CD4-positive, CD25-positive, alpha-beta regulatory T cell (primary cell): ENCODE measurements at places on chromosomes 12 and 14. TPM values are rescaled to one million over a fixed set of nuclear protein-coding genes. Genes with fewer than 3 reads are reported as not detected.

GRCh38 chr12:79592865-79593264 lies 97.9 kb downstream of the PAWR start:
- DNase-seq: no peak
- no peak overlapping the region for H3K4me3 ChIP-seq
- H3K4me1 ChIP-seq: no peaks in the 10 kb centered on the region
- no peak overlapping the region for H3K27ac ChIP-seq
- H3K27me3 ChIP-seq: no peaks in the 10 kb centered on the region

Gene CIT
- total RNA-seq: 6.3 TPM

DNA sequence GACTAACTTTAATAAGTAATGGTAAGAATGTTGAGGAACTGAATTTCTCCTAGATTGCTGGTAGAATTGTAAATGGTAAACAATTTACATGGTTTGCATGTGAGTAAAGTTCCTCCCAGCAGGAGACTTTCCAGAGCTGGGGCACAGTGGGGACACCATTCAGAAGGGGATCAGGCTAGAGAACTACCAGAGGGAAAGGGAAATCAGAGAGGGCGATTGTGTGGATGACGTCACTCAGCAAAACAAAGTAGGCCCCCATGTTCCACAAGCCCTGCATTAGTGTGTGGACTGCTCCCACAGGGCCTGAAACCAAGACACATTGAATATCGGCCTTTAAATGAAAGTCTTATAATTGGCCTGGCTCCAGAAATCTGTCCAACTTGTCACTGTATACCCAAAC lies 9.5 kb downstream of the RNASE11 start:
- H3K4me3 ChIP-seq: no peak overlapping the region
- H3K4me1 ChIP-seq: no peaks in the 10 kb centered on the region
- no peak overlapping the region for H3K27ac ChIP-seq
- H3K27me3 ChIP-seq: peaks cover 11% of the 10 kb centered on the region

- no peak for DNase-seq
- no peak overlapping the region for H3K4me3 ChIP-seq
- no peaks in the 10 kb centered on the region for H3K27me3 ChIP-seq
- no peak overlapping the region for H3K27ac ChIP-seq
These were observed 41.7 kb downstream of the SUSD6 start for GRCh38 chr14:69652942-69653684.

Gene MYL2
- not detected for total RNA-seq

DNA sequence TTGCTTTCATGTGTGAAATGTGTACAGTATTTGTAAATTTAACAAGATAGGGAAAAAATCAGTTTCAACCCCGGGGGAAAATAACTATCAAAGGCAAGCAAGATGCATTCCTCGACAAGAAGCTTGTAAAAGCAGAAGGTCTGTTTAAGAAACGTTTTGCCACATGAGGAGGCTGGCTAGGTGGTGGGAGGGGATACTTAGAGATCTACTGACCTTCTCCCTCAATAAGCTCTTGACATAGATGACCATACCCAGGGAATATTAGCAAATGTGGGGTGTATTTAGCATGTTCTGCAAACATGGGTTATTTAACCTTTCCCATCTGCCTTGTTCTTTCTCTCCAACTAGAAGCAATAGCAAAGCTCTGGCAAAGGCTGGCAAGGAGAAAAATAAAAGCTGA lies 4.9 kb downstream of the PTCSC3 start:
- H3K27ac ChIP-seq: no peak overlapping the region
- H3K27me3 ChIP-seq: no peaks in the 10 kb centered on the region
- H3K36me3 ChIP-seq: no peaks in the 10 kb centered on the region
- no peak for DNase-seq
- no peaks in the 10 kb centered on the region for H3K4me1 ChIP-seq

DNA sequence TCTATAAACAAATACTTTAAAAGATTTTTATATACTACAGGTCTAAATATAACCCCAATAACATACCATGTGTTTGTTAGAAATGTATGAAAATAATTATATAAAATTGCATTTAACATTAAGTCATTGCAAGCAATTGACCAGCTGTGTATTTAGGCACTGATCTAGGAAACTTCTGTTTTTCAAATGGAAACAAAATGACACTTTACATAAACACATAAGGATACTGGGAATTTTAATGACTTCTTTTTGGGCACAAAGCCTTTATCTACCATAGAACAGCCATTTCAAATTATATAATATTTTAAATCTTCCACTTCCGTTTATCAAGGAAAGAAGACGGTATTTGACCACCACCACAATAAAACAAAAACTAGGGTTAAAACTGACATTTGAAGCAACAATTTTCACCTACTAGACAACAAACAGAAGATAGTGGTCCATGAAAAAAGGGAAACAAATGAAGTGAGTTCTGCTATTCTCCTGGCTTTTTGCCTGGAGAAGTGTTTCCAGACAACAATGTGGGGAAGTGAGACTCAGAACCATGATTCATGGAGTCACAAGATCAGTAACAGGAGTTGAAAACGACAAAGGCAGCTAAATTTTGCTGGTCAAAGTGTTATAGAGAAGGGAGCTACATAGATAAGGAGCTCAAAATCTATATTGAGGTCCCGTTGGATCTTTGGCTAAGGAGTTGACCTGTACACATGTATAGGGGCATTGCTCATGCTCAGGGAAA lies 475.1 kb downstream of the TRHDE start:
- DNase-seq: no peak
- H3K4me1 ChIP-seq: no peaks in the 10 kb centered on the region
- no peaks in the 10 kb centered on the region for H3K27me3 ChIP-seq
- H3K4me3 ChIP-seq: no peak overlapping the region
- no peaks in the 10 kb centered on the region for H3K36me3 ChIP-seq

DNA sequence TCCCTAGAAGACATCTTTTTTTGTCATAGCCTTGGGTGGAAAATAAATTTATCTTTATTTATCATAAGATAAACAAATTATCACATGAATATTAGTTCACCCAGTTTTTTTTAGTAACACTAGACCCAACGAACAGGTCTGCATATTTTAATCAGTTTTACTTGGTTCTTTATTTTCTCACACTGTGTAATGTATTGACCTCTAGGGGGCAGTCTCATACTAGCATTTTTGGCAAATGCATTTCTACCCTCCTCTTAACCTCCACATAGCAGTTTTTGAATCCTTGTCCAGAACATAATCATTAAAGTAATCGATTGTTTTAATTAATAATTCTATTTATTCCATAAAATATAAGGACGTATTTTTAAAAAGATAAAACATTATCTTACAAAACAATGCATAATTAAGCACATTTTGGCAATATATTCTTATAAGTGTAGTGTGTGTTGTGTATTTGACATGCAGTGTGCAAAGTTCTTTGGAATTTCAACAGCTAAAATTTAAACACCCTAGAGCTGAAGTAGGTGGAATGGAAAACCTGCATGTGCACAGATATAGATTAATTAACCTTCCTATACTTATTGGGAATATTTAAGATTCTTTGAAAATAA lies 31.6 kb upstream of the PTPRQ start:
- no peaks in the 10 kb centered on the region for H3K27me3 ChIP-seq
- no peak for DNase-seq
- H3K27ac ChIP-seq: no peak overlapping the region
- no peaks in the 10 kb centered on the region for H3K4me1 ChIP-seq
- no peaks in the 10 kb centered on the region for H3K36me3 ChIP-seq

GRCh38 chr12:59396519-59396918 lies 199.3 kb upstream of the SLC16A7 start:
- no peak for DNase-seq
- no peak overlapping the region for H3K27ac ChIP-seq
- no peaks in the 10 kb centered on the region for H3K4me1 ChIP-seq
- no peaks in the 10 kb centered on the region for H3K36me3 ChIP-seq

GRCh38 chr12:32671930-32672780 lies 6.9 kb upstream of the DNM1L start:
- H3K27me3 ChIP-seq: no peaks in the 10 kb centered on the region
- H3K4me1 ChIP-seq: no peaks in the 10 kb centered on the region
- no peak overlapping the region for H3K27ac ChIP-seq
- H3K36me3 ChIP-seq: no peaks in the 10 kb centered on the region
- no peak for DNase-seq

DNA sequence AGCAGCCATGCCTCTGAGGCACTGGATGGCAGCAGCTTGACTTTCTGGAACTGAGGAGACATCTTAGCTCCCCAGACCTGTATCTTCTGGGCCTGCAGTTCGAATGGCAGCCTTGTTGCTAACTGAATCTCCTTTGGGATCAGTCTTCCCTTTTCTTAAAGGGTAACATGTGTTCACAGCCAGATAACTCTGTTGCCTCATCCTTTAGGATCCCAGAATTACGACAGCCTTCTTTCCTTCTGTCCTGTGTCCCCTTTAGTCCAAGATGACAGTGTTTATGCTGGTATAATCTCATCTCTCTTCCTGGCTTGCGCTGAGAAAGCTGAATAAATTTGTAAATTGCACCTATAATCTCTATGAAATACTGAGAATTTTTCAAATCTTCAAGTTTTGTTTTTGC lies 9.1 kb upstream of the ERC1 start:
- H3K4me1 ChIP-seq: no peaks in the 10 kb centered on the region
- H3K27me3 ChIP-seq: no peaks in the 10 kb centered on the region
- no peak for DNase-seq

Gene C12orf60
- total RNA-seq: 0.54 TPM

Gene KRT6A
- total RNA-seq: not detected
